ENCODE measurements at places on chromosomes 6 and 20. TPM values are rescaled to one million over a fixed set of nuclear protein-coding genes. Genes with fewer than 3 reads are reported as not detected.

DNA sequence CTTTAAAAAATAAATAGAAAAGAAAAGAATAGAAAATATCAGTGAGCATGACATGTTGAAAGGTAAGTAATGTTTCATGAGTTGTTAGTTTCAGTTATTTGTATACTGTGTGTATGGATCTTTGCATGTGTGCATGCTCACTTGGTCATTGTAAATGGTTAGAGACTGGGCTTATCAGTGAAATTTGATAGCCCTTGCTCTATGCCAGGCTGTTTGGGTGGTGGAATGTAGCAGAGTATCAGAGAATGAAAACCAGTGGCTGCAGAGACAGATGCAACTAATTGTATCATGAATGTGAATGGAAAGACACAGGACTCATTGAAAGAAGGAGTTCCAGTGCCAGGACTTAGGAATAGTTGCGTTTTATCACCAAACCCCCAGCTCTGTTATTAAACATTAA is 4.2 kb downstream of the GSTA2 start:
- no peaks in the 10 kb centered on the region for H3K4me1 ChIP-seq
- H3K4me3 ChIP-seq: no peak overlapping the region
- H3K27me3 ChIP-seq: peaks cover 24% of the 10 kb centered on the region
- H3K36me3 ChIP-seq: no peaks in the 10 kb centered on the region
- DNase-seq: no peak

DNA sequence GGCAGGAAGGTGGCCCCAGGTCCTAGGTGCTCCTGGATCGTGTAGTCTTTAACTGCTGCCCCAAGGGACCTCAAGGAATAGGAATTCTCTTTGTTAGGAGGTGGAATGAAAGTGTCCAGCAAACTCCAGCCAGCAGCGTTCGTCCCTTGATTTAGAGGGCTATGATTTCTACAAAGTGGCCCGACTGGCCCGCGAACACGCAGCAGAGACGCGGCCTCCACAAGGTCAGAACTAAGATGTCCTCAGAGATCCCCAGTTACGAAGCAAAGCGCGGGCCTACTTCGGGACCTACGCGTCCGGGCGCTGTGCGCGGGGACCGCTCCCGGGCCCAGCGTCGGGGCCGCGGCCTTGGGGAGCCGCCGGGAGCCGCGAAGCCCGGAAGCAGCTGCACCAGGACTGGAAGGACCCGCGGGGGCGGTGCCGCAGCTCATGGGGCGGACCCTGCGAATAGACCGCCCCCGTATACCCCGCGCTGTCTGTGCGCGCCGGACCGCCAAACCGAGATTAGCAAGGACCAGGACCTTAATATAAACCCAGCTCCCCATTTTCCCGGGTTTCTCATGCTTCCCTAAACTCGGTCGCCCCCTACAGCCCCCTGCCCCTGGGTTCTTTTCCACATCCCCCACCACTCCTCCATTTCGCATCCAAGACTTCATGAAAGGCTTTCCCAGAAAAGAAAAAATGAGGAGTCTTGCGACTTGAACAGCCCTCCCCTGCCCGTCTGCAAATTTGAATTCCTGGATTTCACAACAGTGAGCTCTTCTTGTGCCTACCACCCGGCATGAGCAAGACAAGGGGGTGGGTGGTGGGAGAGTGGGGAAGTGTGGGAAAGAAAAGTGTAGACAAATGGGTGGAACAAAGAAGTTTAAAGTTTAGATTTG is at the start of gene C6orf47:
Gene C6orf47, minus strand, starts transcription at position 398 of the 881 bp plus-strand sequence. CDS start 831 bp downstream, outside the sequence.
- DNase-seq: peak; percentile 60
- H3K36me3 ChIP-seq: peaks cover 42% of the 10 kb centered on the region
- peaks cover 83% of the 10 kb centered on the region for H3K4me1 ChIP-seq
- peak within 1 kb of the TSS; percentile 93 for H3K4me3 ChIP-seq
- no peaks in the 10 kb centered on the region for H3K27me3 ChIP-seq
- H3K27ac ChIP-seq: peak within 1 kb of the TSS; percentile 88

DNA sequence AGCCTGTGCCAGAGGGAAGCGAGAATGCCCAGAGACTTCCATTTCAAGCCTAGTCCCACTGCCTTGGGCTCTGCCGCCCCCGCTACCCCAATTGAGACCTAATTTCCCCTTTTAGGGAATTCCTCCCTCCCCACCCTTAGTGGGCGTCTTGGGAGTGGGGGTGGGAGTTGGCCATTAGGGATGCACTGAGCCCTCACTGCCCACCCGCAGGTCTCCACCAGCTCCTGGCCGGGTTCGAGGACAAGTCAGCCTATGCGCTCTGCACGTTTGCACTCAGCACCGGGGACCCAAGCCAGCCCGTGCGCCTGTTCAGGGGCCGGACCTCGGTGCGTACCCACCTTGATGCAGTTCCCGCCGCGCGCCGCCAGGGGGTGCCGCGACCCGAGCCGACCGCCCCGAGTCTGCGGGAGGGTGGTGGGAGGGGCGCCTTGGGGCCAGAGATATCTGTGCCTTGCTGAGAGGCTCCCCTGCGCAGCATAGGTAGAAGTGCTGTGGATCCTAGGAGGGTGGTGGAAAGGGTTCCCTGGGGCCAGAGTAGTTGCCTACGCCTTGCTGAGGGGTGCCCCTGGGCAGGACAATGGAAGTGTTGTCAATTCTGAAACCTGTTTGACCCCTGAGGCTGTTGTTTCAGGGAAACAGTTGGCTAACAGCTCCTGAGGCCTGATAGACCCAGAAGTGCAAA is 9.2 kb downstream of the ITPA start:
- no peaks in the 10 kb centered on the region for H3K36me3 ChIP-seq
- peak; percentile 43 for DNase-seq
- H3K4me1 ChIP-seq: peaks cover 6% of the 10 kb centered on the region

The ZSWIM1 gene
- total RNA-seq: 16.5 TPM

The SLC25A27 gene
- 5.2 TPM for total RNA-seq

- no peaks in the 10 kb centered on the region for H3K4me1 ChIP-seq
- DNase-seq: no peak
- peaks cover 10% of the 10 kb centered on the region for H3K27me3 ChIP-seq
- no peak overlapping the region for H3K4me3 ChIP-seq
Observed at GRCh38 chr20:20761301-20761700, 48.9 kb upstream of the RALGAPA2 start.

The LCA5 gene
- total RNA-seq: 0.49 TPM

The SAMD5 gene
- not detected for total RNA-seq

The KHDC1 gene
- total RNA-seq: 0.69 TPM

GRCh38 chr20:24364482-24364881 is 104.9 kb upstream of the SYNDIG1 start:
- H3K27me3 ChIP-seq: no peaks in the 10 kb centered on the region
- H3K4me1 ChIP-seq: no peaks in the 10 kb centered on the region
- H3K4me3 ChIP-seq: no peak overlapping the region
- H3K27ac ChIP-seq: no peak overlapping the region

The SLC17A1 gene
- not detected for total RNA-seq

DNA sequence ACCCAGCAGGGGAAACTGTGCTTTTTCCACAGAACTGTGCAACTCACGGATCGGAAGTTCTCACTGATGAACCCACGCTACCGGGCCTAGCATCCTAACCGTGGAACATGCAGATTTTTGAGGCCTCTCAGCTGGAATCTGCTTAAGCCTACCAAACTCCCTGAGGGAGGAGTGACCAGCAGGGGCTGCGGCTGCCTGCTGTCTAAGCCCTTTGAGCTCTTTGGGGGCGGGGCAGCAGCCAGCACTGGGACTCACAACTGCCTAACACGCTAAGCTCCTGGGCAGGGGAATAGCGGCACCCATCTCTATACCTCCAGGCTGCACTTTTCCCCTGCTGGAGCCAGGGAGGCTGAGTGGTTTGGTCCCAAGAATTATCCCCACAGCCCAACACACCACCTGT is 20.4 kb upstream of the METTL24 start:
- H3K27ac ChIP-seq: no peak overlapping the region
- peaks cover 3% of the 10 kb centered on the region for H3K27me3 ChIP-seq
- no peaks in the 10 kb centered on the region for H3K4me1 ChIP-seq
- peaks cover 5% of the 10 kb centered on the region for H3K36me3 ChIP-seq

DNA sequence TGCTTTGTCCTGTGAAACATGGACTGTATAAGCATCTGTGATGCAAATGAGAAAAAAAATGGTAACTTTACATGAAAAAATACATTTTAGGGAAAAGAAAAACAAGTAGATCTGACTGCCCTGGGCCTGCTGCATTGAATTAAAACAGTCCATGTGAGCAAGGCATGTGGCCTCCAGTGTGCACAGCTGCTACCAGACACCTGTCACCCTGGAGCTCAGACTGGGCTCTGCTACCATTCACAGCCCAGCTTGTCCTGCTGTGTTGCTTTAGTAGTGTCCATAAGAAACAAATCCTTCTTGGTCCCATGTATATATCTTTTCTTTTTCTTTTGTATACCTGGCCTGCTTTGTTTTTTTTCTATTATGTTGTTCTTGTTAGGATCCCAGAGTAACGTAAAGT is 315.9 kb downstream of the NKAIN2 start:
- no peaks in the 10 kb centered on the region for H3K27me3 ChIP-seq
- H3K4me3 ChIP-seq: no peak overlapping the region
- H3K36me3 ChIP-seq: no peaks in the 10 kb centered on the region
- H3K4me1 ChIP-seq: no peaks in the 10 kb centered on the region
- no peak overlapping the region for H3K27ac ChIP-seq

The CCDC167 gene
- 17.9 TPM for total RNA-seq

The GTF2H4 gene
- total RNA-seq: 33.9 TPM

GRCh38 chr6:126535595-126535994 is 195.7 kb downstream of the CENPW start:
- no peaks in the 10 kb centered on the region for H3K27me3 ChIP-seq
- no peak for DNase-seq
- H3K4me3 ChIP-seq: no peak overlapping the region
- no peak overlapping the region for H3K27ac ChIP-seq

- no peaks in the 10 kb centered on the region for H3K4me1 ChIP-seq
- H3K27ac ChIP-seq: no peak overlapping the region
- no peak for DNase-seq
- no peaks in the 10 kb centered on the region for H3K36me3 ChIP-seq
- H3K27me3 ChIP-seq: peaks cover 2% of the 10 kb centered on the region
- H3K4me3 ChIP-seq: no peak overlapping the region
Observed at GRCh38 chr20:12030470-12030869, 112.8 kb downstream of the BTBD3 start.

The BEND6 gene
- total RNA-seq: not detected

The HCK gene
- total RNA-seq: 0.71 TPM

The OR2H2 gene
- total RNA-seq: not detected

GRCh38 chr6:140009286-140009685 is 634.8 kb upstream of the CITED2 start:
- no peaks in the 10 kb centered on the region for H3K4me1 ChIP-seq
- H3K27ac ChIP-seq: no peak overlapping the region
- DNase-seq: no peak

GRCh38 chr6:106470316-106470715 is 109.8 kb downstream of the CRYBG1 start:
- H3K27ac ChIP-seq: no peak overlapping the region
- H3K27me3 ChIP-seq: no peaks in the 10 kb centered on the region
- no peak overlapping the region for H3K4me3 ChIP-seq
- H3K4me1 ChIP-seq: no peaks in the 10 kb centered on the region
- H3K36me3 ChIP-seq: no peaks in the 10 kb centered on the region

- no peak for DNase-seq
- no peaks in the 10 kb centered on the region for H3K36me3 ChIP-seq
- H3K27me3 ChIP-seq: peaks cover 5% of the 10 kb centered on the region
- H3K4me3 ChIP-seq: no peak overlapping the region
- H3K4me1 ChIP-seq: no peaks in the 10 kb centered on the region
- H3K27ac ChIP-seq: no peak overlapping the region
Observed at GRCh38 chr6:155561257-155561965, 105.8 kb upstream of the NOX3 start.

DNA sequence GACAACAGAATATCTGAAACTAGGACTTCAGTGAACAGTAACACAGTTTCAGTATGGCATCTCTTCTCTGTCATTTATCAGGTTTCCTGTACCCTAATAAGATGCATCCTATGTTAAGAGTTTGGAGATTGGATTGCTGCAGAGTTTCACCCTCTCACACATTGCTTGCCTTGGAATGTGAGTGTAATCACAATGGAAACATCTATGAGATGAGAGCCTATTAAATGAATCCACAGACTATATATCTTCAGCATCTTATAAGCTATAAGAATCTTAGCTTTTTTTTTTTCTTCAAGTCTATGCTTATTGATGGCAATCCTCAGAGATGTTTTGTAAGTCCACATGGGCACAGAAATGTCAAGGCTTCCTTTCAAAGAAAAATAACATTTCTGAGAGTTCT is 292.5 kb downstream of the PRKN start:
- no peak for DNase-seq
- H3K4me3 ChIP-seq: no peak overlapping the region
- no peaks in the 10 kb centered on the region for H3K27me3 ChIP-seq
- H3K4me1 ChIP-seq: no peaks in the 10 kb centered on the region
- no peak overlapping the region for H3K27ac ChIP-seq
- H3K36me3 ChIP-seq: peaks cover 35% of the 10 kb centered on the region

The FAXC gene
- total RNA-seq: not detected

The ARFGEF2 gene
- total RNA-seq: 28.3 TPM

The BFSP1 gene
- not detected for total RNA-seq
